Esophagus squamous epithelium (tissue), 5 donors: ENCODE measurements at places on chromosomes 13 and 19. TPM values are rescaled to one million over a fixed set of nuclear protein-coding genes. Genes with fewer than 3 reads are reported as not detected.

Gene FAAP24
- 0.91 TPM for total RNA-seq

- H3K27ac ChIP-seq: no peak overlapping the region
- no peaks in the 10 kb centered on the region for H3K27me3 ChIP-seq
- H3K4me3 ChIP-seq: no peak overlapping the region
- H3K36me3 ChIP-seq: no peaks in the 10 kb centered on the region
- H3K4me1 ChIP-seq: no peaks in the 10 kb centered on the region
Observed at GRCh38 chr19:58428617-58429016, 11.3 kb downstream of the ZNF132 start.

Gene ZNF507
- total RNA-seq: 8.9 TPM

Gene PSG3
- not detected for total RNA-seq

Gene WTIP
- 0.49 TPM for total RNA-seq

DNA sequence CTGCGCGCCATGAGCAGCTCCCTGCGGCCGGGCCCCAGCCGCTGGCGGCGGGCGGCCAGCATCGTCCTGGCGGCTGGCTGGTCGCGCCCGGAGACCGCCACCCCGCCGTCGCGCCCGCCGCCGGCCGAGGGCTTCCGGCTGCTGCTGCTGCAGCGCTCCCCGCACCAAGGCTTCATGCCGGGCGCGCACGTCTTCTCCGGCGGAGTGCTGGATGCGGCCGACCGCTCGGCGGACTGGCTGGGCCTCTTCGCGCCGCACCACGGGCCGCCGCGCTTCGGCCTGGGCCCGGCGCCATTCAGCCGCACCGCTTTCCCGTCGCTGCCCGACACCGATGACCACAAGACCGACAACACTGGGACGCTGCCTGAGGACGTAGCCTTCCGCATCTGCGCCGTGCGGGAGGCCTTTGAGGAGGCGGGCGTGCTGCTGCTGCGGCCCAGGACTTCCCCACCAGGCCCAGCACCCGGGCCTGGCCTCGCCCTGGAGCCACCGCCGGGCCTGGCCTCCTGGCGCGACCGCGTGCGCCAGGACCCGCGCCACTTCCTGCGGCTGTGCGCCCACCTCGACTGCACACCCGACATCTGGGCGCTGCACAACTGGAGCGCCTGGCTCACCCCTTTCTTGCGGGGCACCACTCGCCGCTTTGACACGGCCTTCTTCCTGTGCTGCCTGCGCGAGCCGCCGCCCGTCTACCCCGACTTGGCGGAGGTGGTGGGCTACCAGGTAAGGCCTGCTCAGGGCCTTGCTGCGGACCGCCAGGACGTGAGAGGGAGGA lies 518 bp downstream of the NUDT19 start:
- H3K4me3 ChIP-seq: peak overlapping the region; percentile 91
- DNase-seq: peak; percentile 27
- peaks cover 32% of the 10 kb centered on the region for H3K4me1 ChIP-seq
- peak overlapping the region; percentile 93 for H3K27ac ChIP-seq
- no peaks in the 10 kb centered on the region for H3K36me3 ChIP-seq
